ENCODE measurements at places on chromosomes 1 and 21.

GRCh38 chr1:236030534-236030933 lies 34.4 kb downstream of the NID1 start:
- DNase-seq, result peak; percentile 52

DNA sequence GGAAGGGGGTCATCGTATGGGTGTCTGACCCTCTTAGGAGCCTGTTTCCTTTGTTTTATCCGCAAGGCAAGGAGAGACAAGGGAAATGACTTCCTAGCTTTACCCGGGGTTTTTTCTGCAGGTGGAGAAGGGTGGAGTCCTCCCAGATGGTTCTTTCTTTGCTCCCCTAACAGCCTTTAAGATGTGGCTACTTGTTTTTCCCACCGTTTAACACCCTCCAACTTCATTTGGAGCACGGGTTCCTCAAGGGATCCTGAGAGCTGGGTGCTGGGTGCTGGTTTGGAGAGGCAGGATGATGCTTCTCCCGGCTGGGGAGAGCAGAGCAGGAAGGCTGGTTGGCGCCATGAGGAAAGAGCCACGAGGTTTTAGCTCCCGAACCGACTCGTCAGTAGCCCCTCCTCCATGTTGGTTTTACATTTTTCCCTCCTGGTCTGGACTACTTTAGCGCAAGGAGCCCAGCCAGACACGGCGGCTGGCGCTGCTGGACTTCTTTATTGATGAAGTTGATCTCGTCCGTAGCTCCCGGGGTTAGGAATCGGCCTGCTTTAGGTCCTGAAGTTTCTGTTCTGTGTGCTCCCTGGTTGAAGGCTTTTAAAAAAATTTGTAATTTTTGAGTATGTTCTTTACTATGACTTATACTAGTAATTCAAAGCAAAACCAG lies 1.4 kb downstream of the UCK2 start:
- peak; percentile 84 for DNase-seq

DNA sequence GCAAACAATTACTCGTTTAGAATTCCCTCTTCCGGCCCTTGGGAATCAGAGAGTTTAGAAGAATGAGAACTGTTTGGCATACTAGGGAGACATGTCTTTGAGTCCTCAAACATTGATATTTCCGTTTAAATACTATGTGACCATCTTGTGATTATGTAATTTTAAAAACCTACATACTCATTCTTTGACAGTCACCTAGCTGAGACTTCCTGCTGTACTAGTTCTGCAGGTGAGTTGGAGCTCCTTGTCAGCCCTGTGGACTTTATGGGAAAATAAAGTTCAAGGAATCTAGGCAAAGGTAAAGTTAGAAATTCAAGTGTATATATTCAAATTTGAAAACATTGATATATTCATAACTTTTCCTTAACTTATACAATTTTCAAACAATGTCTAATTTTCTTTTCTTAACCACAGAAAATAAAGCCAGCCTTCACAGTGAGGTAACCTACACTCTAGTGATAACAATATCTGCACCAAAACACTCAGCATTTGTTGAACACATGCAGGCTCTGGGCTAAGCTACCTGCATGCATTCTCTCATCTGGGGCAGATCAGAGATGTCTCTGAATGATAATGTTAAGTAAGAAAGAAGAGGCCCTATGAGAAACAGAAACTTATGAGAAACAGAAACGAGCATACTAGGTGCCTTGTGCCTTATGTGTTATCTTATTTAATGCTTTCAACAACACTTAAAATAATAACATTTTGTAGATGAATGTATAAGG lies 67.0 kb upstream of the BACE2 start:
- peak; percentile 3 for DNase-seq

GRCh38 chr1:168295411-168296114 lies 14.9 kb downstream of the TBX19 start:
- no peak for DNase-seq

GRCh38 chr1:26704629-26705028 lies 8.8 kb downstream of the ARID1A start:
- no peak for DNase-seq

GRCh38 chr1:214349781-214350180 lies 68.8 kb downstream of the SMYD2 start:
- DNase-seq, result no peak

GRCh38 chr1:8352471-8352845 lies 34.5 kb downstream of the SLC45A1 start:
- no peak for DNase-seq

DNA sequence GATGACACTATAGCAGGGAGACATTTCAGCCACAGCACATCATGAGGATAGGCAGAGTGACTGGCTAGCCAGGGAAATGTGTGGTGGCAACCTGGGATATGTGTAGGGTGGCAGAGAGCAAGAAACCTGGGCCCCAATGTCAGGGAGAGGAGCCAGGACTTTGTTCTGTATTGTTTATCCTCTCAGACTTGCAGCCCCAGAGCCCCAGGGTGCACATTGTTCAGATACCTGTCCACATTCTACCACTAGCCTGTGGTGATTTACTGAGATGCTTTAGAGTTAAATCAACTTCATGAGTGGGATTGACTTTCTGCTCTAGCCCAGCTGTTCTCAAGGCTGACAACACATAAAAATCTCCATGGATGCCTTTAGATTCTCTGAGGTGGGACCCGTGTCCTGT lies 61.5 kb downstream of the MAB21L3 start:
- DNase-seq, result peak; percentile 83

DNA sequence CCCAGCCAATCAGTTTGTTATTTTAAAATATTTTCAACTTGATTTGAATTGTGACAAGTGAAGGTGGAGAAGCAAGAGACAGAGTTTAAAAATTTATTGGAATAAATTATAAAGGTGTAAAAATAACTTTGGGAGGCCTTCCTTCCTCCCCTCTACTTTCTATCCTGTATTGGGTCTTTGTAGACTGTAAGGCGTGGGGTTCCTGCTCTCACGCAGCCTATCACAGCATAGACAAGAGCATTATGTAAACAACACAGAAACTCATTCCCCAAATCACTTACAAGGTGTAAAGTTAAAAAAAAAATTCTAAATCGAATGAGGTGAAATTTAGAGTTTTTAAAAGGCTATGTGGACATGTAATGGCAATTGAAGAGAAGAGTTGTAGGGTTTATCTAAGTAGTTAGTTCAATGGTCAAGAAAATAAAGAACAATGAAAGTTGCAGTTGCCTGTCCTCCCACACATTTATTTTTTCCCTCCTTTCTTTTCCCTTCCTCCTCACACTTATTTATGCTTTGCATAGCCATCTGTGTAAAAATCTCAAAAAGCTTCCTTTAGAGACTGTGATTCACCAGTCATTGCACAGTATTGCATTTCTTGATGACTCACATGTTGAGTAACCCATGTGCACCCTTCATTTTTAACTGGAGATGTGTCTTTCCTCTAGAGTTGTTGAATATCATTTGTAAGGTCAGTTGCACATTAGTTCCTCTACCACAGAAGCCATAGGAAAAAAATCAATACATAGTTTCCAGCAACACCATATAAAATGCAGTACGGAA lies 242.2 kb downstream of the PTPRC start:
- no peak for DNase-seq

DNA sequence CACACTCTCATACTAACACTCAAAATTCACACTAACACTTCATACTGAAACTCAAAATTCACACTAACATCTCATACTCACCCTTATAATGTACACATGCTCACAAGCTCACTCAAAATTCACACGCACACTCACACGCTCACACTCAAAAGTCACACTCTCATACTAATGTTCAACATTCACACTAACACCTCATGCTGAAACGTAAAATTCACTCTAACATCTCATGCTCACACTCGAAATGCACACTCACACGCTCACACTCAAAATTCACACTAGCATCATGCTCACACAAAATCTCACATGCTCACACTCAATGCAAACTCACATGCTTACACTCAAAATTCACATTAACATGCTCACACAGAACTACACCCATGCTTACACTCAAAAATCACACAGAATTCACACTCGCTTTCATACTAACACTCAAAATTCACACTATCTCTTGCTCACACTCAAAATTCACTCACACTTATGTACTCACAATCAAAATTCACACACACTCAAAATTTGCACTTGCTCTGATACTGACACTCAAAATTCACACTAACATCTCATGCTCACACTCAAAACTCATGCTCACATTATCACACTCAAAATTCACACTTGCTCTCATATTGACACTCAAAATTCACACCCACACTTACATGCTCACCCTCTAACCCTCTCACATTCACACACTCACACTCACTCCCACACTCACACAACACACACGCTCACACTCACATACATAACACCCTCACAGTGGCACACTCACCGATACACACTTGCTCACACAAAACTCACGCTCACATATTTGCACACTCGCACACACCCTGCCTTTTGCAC lies 264.4 kb upstream of the VAMP3 start:
- no peak for DNase-seq

DNA sequence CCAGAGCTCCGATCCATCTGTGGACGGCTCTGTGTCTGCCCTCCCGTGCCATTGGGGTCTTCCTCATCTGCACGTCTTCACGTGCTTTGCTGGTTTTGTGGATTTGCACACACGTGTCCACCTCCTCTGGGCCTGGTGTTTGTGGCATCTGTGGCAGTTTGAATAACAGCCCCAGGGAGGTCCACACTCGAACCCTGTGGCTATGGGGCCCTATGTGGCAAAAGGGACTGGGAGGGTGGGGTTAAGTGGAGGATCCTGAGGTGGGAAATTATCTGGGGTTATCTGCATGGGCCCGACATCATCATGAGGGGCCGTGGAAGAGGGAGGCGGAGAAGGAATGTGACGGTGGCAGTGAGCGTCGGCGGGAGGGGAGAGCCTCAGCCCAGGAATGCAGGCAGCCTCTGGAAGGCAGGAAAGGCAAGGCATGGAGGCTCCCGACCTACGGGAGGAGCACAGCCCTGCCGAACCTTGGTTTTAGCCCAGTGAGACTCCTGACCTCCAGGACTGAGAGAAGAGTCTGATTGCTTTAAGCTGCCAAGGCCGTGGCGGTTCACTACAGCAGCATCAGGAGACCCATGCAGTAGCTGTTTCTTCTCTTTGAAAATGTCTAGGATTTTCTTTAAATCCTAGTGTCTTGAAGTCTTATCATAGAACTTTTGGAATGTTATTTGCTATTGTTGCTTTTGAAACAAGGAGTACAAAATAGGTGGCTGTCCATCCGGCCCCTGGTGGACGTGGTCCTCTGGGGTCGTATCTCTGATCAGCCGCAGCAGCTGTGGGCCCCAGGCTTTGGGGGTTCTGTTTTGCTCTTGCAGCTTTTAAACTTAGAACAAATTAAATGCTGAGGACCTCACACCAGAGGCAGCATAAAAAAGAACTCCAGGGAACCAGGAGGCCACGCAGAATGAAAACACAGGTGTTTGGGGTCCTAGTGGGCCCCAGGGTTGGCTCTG lies 40.0 kb upstream of the LRRC3 start:
- no peak for DNase-seq

GRCh38 chr1:29469457-29469856 lies 233.1 kb downstream of the PTPRU start:
- no peak for DNase-seq

DNA sequence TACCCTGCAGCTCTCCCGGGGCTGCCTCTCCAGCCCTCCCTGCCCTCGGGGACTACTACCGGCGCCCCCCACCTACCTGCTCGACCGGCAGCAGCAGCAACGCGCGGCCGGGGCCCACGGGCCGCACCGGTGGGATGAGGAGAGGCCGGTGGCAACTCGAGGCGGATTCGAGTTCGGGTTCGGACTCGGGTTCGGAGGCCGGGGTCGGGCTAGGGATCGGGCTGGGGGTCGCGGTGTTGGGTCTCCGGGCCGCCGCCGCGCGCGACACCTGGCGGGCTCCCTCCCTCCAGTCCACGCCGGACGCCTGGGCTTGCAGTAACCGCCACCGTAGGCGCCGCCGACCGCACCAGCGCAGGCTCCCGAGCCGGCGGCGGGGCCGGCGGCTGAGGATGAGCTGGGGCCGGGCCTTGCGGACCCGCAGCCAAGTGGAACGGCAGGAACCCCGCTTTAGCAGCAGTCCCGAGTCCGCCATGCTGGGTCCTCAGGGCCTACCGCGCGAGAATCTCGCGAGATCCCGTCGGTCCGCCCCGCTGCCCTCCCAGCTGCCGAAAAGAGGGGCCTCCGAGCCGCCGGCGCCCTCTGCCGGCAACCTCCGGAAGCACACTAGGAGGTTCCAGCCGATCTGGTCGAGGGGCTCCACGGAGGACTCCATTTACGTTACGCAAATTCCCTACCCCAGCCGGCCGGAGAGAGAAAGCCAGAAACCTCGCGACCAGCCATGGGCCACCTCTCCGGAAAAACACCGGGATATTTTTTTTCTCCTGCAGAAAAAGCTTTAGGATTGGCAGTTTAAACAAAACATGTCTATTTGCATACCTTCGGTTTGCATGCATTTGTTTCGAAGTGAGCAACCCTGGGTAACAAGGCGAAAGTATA lies at the start of gene NOL9:
NOL9 (minus strand) TSS at position 483 of the 876 bp plus-strand sequence; CDS start at position 472, 11 bp downstream.
- peak; percentile 58 for DNase-seq

DNA sequence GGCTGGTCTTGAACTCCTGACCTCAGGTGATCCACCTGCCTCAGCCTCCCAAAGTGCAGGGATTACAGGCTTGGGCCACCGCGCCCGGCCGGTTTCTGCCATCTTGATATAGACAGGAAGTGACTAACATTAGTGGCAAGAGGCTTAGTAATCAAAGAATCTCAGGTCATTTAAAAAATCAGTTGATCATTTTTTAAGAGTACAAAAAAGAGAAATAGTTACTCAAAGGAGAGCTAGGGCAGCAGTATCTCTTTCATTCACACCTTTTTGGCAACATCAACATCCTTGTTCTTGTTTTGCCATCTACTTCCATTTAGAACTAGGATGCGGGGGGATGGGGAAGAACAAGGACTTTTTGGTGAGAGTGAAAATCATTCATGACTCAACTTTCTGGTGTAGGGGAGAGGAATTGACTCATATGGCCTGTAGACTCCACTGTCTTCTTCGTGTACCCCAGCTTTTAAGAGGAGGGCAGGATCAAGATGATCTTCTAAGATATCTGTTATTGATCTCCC lies 8.8 kb downstream of the FCRLB start:
- DNase-seq, result no peak

GRCh38 chr1:76868154-76868882 lies 1.0 kb downstream of the ST6GALNAC5 start:
- no peak for DNase-seq

GRCh38 chr1:76142771-76143540 lies 68.4 kb downstream of the ST6GALNAC3 start:
- no peak for DNase-seq

- peak; percentile 19 for DNase-seq
Measured at GRCh38 chr1:88801575-88802208, 89.7 kb downstream of the GTF2B start.

- no peak for DNase-seq
Measured at GRCh38 chr1:8294170-8294697, 23.7 kb upstream of the SLC45A1 start.

DNA sequence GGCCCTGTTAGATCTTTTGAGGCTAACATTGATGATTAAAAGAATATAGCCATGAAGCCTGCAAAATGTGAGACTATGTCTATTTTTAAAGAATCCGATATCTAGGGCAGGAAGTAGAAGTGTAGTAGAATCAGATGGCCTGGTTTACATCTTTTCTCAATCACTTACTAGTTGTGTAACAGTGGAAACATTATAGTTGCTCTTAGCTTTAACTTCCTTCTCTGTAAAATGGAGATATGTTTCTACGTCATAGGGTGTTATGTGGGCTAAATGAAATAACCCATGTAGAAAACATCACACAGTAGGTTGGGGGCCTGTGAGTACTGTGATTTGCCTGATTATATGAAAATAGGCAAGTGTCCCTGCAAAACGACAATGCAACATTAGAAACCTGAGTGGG lies 4.4 kb upstream of the IGFN1 start:
- DNase-seq, result no peak
